NCI-H1417 (cell line): ENCODE measurements at places on chromosomes 6 and 20.
A peak's percentile ranks its signal among the peaks of the same experiment; 100 is the strongest.

DNA sequence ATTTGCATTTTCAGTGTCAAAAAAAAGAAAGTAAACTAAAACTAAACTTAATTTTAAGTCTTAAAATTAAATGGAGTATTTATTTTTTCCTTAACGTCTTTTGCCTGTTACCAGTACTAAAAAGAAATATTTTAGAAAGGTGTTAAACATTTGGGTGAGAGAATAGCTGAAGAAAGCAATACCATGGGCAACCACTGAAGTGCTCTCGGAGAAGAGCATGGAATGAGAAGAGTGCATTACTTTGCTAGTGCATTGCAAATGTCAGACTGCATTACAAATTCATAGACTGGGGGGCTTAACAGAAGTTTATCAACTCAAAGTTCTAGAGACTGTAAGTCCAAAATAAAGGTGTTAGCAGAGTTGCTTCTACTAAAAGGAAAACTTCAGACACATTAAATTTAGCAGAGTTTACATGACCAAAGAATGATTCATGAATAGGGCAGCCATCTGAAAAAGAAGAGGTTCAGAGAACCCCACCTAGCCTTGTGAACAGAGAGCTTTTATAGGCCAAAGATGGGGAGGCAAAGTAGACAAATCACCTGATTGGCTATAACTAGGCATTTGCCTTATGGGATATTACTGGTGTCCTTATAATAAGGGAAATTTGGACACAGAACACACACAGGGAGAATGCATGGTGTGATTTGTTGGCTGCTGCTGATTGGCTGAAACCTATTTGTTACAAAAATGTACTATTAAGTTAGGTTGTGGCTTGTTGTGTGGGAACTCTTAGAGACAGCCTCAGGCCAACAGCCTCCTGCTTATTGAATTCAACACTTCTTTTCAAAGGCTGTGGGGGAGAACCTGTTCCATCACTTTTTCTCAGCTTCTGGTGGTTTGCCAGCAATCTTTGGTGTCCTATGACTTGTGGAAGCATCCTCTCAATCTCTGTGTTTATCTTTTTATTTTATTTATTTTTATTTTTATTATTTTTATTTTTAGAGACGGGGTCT lies 106.7 kb upstream of the RREB1 start:
- no peak for DNase-seq

GRCh38 chr6:83381949-83382348 lies 48.9 kb downstream of the ME1 start:
- DNase-seq, result no peak

DNA sequence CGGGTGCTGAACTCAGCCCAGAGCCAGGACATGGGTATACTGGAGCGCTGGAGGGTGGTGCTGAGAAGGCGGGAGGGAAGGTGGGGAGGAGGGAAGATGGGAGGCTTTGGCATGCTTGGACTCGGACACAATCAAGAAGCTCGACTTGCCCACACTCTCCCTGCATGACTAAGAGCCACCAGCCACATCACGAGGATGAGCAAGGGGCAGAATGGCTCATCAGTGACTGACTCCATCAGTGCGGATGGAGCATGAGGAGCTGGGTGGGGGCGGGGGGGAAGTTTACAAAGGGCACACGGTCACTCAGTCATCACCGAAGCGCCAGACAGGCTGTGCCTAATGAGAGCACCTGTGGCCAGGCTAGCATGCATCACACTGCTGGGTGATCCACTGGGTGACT lies 222.8 kb downstream of the KIF16B start:
- no peak for DNase-seq

DNA sequence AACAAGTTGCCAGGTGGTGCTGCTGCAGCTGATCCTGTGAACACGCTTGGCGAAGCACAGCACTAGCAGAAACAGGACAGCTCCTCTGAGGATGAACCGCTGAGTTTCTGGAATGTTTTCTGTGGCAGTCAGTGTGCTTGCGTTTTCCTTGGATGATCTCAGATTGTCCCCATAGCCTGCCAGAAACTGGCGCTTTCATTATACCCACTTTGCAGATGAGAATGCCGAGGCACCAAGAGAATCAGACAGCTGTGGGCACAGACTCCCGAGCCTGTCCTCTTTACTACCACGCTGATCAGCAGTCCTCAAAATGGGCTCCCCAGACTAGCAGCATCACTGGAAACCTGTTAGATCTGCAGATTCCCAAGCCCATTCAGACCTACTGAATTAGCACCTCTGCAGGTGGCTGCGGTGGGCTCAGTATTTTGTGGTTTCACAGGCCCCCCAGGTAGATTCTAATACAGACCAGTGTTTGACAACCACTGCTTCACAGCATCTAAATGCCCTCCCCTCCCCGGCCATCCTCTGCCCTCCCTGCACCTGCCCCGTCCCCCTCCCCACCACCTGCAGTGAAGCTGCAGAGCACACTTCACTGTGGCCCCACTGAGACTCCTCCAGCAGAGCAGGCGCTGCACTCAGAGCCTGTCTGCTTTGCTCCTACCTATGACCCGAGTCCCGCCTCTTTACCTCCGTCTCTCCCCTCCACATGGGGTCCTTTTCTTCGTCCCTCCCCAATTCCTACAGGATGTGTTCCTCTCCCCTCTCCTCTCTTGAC lies 29.6 kb downstream of the SPATA2 start:
- DNase-seq, result peak; percentile 12

DNA sequence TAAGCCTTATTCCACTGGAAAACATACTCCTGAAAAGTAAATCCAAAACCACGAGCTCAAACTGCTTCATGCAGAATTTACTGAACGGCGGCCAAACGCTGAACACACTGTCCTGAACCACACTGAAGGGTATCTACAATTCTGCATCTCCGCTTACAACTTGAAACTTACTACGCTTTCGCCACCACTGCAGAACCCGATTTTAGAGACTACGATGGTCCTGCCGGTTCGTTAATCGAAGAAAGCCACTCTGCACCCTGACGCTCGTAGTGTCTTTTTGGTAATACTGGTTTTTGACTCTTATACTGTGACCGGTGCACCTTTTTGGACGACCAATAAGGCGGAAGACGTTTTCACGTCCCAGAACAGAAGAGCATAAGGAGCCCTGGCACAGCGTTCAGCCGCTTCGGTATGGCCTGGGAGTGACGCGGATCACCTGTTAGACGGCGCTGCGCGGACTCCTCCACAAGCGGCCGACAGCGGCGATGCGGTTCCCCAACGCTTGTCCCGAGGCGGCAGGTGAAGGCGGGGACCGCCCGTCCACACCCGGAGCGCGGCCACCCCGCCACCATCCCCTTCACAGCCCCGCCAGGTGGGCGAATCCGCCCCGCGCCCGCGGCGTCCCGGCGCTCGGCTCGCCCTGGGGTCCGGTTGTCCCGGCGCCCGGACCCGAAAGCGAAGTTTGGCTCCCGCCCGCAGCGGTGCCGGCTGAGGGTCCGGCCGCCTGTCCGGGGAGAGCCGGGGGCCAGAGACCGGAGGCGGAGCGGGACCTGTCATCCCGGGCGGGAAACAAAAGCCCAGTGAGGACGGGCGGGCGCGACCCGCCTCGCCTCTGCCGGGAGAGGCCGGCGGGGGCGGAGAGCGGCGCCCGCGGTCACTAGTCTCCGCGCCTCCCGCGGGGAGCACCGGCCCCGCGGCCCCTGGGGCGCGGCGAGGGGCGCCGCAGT lies 784 bp downstream of the FKBP5 start:
- DNase-seq, result peak; percentile 41

- DNase-seq, result no peak
Observed at GRCh38 chr6:81263531-81264168, 488.8 kb downstream of the TENT5A start.

DNA sequence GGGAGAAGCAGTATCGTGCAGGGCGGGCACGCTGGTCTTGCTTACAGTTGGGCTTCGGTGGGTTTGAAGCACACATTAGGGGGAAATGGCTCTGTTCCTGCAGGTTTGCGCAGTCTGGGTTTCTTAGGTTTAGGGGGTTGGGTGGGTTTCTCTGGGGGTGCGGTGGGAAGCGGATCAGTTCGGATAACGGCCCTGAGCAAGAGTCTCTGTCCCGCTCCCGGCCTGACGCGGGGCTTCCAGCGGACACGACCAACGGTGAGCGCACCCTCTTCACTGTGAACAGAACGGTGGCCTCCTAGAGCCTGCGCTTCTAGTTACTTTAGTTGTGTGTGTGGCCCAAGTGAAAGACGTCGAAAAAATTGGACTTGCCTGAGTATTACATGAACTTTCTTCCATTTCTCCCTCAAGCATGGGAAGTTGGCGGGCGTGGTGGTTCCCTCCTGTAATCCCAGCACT lies 635 bp upstream of the ELOVL2 start:
- DNase-seq, result no peak

DNA sequence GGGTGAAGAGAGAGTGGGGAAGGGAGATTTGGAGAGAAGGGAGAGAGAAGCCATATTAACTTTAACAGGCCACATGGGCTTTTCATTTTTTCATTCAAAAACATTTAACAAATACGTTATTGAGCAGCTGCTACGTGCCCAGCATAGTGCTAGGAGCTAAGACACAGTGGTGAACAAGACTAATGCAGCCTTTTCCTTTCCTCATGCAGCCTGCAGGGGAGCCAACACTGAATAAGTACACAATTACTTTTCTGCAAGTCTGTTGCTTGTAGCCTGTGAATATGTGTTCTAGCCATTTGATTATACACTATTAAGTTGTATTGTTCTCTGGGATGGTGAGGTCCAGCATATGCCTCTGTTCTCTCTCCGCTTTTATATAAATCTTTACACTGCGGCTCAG lies 1.9 kb upstream of the BLOC1S5 start:
- DNase-seq, result no peak

DNA sequence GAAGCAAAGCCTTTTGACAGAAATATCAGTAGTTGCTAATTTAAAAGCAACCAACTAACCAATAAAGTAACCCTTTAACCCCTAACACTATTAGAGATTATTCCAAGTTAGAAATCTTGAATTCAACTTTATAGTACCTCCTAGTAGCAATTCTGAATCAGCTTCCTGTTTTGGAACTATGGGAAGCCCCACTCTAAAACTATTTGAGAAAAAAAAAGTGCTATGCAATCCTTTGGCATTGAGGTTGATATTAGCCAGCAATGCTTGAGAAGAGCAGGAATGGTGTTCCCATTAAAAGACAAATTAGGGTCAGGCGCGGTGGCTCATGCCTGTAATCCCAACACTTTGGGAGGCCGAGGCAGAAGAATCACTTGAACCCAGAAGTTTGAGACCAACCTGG lies 306.2 kb upstream of the ZFP64 start:
- DNase-seq, result no peak

DNA sequence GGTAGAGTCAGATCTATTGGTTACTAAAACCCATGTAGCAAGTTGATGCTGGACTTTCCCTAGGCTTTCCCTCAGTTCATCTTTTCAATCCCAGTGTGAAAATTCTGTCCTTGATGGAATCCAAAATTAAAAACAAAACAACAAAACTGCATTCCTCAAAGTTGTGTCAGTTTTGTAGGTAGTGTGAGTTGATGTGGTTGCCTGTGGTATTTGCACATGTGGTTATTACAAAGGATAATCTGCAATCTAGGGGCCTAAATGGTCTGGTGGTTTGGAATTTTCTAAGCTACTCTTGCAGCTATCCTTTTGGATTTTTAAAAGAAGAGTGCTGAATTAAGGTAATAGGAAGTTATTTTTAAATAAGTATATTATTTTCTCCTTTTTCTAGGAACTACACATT lies 132.2 kb upstream of the SCGN start:
- no peak for DNase-seq

DNA sequence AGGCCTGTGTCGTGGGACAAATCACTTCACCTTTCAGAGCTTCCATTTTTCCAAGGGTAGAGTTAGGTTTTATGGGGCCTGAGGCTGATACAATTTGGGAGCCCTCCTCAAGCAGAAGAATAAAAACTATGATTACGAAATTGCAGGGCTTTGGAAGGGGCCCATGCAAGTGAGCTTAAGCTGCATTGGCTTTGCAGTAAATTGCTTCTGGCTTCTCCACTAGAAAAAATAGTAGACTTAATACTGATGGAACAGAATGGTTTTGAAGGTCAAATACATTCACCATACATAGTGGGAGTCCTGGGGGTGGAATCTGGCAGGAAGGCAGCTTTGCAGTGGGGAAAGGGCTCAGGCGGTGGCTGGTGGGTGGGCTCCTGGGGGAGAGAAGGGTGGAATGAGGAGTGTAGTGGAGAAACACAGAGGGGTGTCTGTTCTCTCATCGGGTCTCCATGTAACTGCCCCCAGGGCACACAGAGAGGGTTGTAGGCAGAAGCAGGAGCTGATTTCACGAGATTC lies 55.9 kb upstream of the RNF24 start:
- DNase-seq, result no peak

DNA sequence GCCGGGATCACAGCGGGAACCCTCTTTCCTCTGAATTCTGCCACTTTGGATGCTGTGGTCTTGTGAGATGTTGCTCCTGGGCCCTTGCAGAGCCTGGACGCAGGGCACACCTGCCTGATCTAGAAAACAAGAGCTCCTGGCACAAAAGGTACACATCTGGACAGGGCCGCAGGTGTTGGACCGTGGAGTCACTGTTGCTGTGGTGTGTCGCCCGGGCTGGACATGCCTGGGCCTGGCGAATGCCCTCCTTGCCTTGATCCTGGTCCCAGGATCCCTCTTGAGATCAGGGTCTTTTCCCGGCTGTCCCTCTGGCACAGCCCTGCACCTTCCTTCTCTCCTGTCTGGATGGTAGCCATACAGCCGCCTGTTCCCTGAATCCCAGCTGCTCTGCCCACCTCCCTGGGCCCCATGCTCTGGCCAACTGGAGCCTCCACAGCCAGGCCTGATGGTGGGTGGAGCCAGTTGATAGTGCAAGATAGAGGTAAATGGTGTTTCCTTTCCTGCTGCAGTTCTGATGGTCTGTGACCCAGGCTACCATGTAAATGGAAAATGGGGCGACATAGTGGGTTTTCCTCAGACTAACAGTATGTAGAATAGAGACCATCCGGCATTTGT lies 5.0 kb downstream of the FOXP4 start:
- DNase-seq, result no peak

DNA sequence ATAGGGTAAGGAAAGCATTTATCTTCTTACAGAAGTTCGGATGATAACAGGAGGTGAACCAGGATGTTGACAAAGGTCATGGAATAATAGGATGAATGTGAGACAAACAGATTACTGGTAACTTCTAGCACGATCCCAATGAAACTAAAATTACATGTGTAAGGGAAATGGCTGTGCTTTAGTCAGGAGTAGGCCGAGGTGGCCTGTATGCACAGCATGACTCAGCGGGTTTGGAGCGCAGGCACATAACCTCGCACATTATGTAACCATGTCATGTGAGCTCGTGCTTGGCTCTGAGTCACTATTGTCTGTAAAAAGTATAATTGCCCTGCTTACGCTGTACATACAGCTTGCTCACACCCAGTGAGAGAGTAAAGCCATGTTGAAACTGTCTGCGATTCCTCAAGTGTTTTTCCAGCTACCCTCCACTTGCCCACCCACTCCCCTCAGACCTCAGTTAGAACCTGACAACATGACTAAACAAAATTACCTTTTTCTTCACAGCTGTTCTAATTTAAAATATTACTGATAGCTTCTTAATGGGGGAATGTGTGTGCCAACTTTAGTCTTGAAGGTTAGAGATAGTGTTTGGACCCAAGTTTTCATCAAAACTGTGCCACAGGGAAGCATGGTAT lies 8.2 kb downstream of the CYB5R4 start:
- DNase-seq, result no peak
